ENCODE measurements at places on chromosomes 7 and 10. TPM values are rescaled to one million over a fixed set of nuclear protein-coding genes. Genes with fewer than 3 reads are reported as not detected.

ASB4 gene
- polyA plus RNA-seq, result 0.08 TPM

CHST3 gene
- polyA plus RNA-seq, result 18.3 TPM

FBXL13 gene
- polyA plus RNA-seq, result 2.0 TPM

GRCh38 chr7:82823073-82823472 is 339.6 kb downstream of the PCLO start:
- no peak for DNase-seq
